ENCODE measurements at places on chromosomes 1 and 21.

- DNase-seq, result no peak
Observed at GRCh38 chr1:246302711-246303317, 204.3 kb downstream of the SMYD3 start.

- no peak for DNase-seq
Observed at GRCh38 chr1:100443811-100444571, 91.7 kb downstream of the CDC14A start.

DNA sequence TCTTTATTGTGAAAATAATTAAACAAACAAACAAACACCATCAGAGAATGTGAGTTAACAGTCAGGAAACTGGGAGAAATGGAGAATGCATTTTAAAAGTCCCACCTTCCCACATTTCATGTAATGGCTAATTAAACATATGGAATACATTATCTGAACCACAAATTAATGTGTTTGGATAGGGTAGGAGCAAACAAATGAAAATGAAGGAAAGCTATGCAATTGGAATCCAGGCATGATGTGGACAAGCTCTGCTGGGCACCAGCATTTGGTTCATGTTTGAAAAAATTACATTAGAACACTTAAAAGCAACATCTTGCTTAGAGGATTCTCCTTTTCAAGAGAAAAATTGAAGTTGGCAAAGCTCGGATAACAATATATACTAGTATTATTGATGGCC lies 628.1 kb downstream of the LMO4 start:
- DNase-seq, result peak; percentile 32

GRCh38 chr1:27176954-27177353 lies 22.0 kb upstream of the SLC9A1 start:
- no peak for DNase-seq

- no peak for DNase-seq
Observed at GRCh38 chr1:7753641-7754040, 17.5 kb upstream of the VAMP3 start.

DNA sequence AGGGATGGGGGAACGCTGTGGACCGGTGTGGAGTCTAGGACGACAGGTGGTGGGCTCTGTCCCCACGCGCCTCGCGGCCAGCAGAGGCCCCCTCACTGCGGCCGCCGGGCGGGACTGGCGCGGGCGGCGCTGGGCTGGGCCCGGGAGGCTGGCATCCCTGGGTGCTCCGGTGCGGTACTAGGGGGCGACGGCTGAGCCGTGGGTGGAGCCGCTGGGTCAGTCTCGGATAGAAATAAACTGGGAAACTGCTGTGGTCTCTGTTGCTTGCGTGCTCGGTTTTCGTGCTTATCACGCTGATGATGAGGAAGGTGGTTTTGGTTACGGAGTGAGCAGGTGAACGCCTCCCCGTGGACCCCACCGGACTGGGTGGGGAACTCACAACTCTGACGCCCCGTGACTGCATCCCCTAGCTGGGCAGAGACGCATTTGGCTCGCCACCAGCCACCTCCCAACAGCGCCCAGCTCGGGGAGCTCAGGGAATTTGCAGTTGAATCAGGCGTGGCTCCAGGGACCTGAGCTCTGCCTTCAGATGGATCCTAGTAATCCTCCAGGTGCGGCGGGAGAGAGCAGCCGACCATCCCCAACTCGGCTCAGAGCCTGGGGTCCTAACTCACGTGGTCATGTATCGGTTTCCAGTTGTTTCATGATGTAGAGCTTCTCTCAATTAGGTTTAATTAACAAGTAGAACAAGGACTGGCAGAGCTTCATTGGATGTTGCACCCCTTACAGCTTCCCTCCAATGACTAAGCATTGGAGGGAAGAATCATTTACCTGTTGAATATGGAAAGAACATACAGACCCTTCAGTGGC lies 32.1 kb downstream of the HSD17B7 start:
- no peak for DNase-seq

- DNase-seq, result no peak
Observed at GRCh38 chr21:41580758-41581554, 73.0 kb upstream of the TMPRSS2 start.

- no peak for DNase-seq
Observed at GRCh38 chr1:232837087-232837486, 31.9 kb downstream of the MAP10 start.

- DNase-seq, result no peak
Observed at GRCh38 chr1:182317611-182318161, 73.9 kb downstream of the GLUL start.

DNA sequence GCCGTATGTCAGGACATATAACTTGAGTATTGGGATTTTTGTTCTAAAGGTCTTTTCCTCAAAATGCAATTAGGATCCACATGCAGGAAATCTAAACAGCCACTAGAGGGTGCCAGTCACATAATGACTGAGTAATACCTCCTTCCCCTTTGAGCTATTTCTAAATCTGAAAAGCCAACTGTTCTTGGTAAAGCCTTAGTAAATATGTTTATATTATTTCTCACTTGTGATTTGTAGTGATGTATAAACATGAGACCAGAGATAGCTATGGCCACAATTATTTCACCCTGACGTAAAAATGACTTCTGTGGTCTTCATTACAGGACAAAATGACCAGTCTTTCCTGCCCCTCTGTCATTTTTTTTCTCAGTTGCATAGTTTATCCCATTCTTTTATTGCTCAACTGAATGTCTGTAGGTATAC lies 41.0 kb upstream of the DR1 start:
- peak; percentile 65 for DNase-seq

- DNase-seq, result no peak
Observed at GRCh38 chr1:216186141-216186540, 237.1 kb downstream of the USH2A start.
